Left hindlimb (tissue), 1 donor: ENCODE measurements at places on chromosomes 5 and 9.

DNA sequence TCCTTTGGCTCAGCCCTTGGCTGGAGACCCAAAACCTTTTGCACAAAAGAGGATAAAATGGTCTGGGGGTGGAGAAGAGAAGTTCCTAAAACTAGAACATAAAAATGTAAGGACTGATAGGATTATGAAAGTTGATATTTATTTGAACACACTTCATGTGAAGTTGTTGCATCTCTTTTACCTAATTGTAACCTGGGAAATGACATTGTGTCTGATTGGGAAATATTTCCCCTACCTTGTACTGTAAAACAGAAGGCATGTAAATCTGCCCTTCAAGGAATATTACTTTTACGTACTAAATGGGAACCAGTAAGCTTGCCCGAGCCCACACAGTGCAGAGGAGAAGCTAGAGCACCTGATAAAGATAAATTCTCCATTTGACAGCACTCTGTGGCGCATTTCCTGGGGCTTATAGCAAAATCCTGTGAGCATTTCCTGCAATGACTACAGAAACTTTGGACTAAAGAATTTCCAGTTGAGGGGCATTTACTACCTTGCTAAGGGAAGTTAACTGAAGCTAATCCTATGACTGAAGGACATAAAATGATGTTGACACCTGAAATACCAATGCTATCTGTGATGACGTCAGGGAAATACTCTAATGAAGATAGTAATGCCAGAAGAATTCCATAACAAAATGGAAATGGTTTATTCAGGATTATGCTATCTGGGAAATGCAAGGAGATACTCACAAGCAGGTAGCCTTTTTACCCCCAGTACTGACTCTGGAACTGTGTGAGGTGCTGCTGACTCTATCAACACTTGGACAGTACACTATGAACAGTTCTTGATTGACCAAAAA, 78.3 kb upstream of the LIFR start:
- no peak for DNase-seq

DNA sequence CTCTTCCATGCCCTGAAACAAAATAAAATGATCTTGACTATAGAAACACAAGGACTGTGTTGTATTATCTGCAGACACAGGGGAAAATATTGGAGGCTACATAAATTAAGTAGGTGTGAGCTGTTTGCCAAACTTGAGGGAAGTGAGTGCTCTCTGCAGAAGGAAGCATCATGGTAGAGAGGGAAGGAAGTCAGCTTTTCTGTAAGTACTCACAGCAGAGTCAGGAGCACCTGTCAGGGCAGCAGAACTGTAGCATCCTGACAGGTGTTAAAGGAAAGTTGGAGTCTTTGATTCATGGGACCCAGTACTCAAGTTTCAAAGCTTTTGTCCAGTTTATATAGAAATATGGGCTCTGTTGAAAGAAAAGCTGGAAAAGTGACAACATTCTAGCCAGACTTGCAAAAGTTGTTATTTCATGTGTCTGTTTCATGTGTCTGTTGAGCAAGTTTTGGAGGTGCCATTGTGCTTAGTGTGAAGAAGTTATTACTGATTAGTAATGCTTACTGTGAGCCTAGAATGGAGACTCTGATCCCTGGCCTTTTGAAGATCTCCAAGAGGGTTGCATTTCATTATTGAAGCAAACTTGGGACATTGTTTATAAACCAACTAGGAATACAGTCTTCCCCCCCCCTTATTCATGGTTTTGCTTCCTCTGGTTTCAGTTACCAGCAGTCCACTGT, 194.7 kb downstream of the SPATA31D1 start:
- no peak for DNase-seq

GRCh38 chr5:106827061-106827460, 843.7 kb downstream of the EFNA5 start:
- no peak for DNase-seq

GRCh38 chr5:160831801-160832200, 20.2 kb downstream of the ATP10B start:
- no peak for DNase-seq

- DNase-seq, result no peak
Measured at GRCh38 chr5:56094579-56095361, 100.0 kb upstream of the IL6ST start.

DNA sequence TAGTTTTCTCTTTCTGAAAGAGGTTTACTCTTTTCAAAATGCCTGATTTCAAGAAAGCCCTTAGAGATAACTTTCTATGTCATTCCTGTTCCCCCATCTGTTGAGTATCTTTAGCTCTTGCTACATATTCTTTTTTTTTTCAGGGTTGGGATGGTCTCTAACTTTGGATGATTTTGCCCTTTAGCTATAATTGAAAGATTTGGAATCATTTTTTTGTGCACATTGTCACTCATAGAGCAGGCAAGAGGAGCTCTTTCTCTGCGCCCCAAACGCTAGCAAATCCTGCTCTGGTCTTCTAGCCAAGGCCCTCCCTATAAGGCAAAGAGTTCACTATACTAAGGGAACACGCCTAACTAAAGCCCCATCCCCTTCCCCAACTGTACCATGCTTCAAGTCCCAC, 316.9 kb downstream of the TMEM232 start:
- DNase-seq, result no peak
